ENCODE measurements at places on chromosomes 12 and 14.

GRCh38 chr14:26935733-26936132, 337.9 kb upstream of the NOVA1 start:
- DNase-seq: no peak

DNA sequence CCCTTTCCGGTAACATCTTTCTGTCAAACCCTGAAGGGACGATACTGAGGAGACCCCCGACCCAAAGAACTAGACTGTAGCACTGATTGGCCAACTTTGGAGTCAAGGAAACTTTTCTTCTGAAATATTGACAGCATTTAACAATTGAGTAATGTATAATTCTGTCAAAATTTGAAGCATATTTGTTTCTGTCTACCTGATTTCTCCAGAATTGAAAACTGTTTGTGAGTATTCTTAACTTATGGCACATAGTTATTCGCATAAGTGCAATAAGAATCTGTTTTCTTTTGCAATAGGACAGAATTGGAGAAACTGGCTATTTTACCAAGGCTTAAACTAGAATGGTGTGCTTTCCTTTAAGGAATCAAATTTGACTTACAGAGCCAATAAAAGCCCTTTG, 267.1 kb upstream of the FOXN3 start:
- DNase-seq: no peak

DNA sequence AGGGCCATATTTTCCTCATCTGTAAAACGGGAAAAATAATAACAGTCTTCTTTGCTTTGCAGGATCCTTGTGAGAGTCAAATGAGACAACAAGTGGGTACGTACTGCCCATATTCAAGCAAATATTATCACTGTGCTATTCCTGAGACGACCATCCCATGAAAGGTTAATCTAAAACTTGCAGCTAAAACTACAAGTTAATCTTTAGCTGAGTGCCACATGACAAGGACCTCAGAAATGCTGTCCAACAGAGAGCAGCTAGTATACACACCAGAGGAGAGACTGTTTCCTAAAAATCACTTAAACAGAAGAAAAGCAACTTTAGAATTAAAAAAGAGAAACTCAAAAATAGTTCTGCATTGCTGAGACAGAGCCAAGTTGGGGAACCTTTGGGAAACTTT, 162.7 kb upstream of the TMTC2 start:
- DNase-seq: no peak

DNA sequence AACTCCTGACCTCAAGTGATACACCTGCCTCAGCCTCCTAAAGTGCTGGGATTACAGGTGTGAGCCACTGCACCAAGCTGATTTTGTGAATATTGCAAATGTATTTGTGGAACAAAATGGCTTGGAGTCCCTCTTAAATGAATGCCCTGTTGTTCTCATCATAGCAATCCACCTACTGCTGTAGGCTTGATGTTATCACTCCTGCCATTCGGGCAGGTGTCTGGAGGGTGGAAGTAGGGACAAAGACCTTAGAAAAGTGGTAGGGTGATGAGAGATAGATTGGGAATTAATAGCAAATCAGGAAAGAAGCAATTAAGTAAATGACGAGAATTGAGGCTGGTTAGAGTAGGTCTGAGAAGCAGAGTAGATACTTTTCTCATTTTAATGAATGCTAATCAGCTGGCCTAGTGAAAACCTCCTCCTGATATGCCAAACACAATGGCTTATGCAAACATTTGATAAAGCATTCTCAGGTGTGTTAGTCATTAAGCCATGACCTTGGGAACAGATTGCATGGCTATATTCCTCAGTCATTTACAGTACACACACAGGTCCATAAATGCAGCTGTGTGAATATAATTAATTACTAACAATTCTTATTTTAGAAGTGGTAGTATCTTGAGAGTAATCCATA, 60.5 kb upstream of the USP44 start:
- DNase-seq: peak; percentile 85

Measured in NCI-H774 (cell line).